ENCODE measurements at places on chromosomes 4 and X.

DNA sequence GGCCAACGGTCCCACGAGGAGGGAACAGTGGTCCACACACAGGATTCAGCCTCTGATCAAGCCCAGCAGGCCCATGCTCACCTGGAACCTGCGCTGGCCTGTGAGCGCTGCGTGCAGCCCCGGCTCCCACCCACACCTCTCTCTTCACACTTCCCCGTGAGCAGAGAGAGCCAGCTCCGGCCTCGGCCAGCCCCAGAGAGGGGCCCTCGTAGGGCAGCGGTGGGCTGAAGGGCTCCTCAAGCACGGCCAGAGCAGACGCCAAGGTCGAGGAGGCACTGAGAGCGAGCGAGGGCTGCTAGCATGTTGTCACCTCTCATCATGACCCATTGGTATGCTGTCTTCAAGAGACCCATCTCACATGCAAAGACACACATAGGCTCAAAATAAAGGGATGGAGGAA lies 83.0 kb upstream of the FMR1 start:
- DNase-seq = no peak

DNA sequence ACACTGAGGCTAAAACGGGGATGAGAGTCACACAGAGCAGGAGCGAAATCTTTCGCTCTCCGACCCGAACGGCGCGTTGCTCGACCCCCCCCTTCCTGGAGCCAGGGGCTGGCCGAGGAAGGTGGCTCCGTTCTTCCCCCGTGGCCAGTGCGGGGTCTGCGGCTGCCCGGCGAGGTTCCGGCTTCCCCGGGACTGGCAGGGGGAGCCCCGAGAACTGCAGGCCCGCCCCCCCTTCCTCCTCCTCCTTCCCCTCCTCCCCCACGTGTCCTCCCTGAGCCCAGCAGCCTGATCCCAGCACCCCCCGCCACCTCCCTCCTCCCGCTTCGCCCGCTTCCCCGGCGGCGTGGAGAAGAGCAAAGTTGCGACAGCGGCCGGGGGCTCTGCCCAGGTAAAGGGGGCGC lies 2.4 kb upstream of the BCORL1 start:
- no peak for DNase-seq

- DNase-seq = no peak
Observed at GRCh38 chr4:26281881-26282280, 38.9 kb upstream of the RBPJ start.

DNA sequence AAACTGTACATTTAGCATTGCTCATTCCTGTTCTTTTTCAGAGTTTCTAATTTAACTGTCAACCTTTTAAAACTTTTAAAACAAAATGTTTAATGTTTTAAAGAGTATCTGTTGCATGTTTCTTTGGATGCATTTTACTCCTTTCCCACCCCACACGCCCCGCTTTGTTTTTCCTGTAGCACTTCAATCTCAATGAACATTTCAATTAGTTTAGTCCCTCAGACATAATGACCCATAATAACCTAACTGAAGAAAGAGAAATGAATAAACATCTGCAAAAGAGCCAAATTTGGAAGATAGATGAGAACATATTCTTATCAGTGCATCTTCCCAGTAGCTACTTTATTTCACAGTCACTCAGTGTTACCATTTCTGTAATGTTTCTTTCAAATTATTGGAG lies 7.5 kb downstream of the PCDH10 start:
- peak; percentile 0 for DNase-seq

- no peak for DNase-seq
Observed at GRCh38 chr4:5478697-5479096, 229.7 kb downstream of the EVC2 start.

DNA sequence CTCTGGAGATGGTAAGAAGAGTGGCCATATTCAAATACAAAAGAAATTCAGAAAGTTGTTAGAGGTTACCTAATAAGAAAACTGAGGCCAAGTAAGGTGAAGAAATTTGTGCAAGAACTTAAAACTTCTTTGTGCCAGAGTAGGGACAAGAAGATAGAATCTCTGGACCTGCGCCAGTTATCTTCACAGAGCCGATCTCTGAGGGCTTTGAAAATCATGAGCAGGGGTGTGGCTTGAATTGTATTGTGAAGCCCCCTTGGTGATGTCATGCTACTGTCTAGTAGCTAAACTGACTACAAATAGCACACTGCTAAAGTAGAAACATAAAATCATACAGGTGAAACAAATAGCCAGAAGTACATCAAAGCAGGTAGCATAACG lies 184.6 kb downstream of the UGT8 start:
- DNase-seq = peak; percentile 11

DNA sequence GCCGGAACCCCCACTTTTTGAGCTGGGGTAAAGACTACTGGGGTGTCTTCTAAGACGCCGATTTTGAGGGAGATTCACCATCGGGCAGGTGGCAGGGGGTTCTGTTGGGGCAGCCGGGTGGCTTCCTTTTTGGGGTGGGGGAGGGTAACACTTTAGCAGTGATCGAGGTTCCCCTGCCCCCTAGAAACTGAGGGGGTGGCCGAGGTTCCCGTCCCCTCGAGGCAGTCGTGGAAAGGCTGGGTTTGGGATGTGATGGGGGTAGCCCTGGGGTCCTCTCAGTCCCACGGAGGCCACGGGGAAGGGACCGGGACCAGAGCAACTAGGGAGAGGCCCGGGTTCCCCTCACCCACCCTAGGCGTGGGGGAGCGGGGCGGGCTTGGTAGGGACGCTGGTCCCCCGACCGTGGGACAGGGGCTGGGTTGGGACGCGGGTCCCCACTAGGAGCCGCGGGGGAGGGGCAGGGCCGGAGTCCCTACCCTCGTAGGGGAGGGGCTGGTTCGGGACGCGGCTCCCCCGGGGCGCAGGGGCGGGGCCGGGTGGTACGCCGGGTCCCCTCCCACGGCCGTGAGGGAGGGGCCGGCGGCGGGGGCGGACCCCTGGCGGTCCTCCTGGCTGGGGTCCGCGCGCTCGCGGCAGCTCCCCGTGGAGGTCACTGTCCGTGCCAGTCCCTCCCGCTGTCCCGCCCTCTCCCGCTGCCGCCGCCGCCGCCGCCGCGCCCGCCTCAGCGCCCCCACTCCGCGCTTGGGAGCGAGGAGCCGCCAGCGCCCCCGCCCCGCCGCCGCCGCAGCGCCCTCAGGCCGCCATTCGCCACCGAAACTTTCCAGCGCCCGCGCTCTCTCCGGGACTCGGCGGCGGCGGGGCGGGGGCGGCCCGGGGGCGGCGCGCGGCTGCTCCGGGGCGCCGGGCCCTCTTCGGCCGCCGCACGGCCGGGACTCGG lies at the start of gene TBL1X:
TSS of gene TBL1X (plus strand) at position 624 of the 937 bp plus-strand sequence. CDS start 188,529 bp downstream, outside the sequence.
- no peak for DNase-seq

DNA sequence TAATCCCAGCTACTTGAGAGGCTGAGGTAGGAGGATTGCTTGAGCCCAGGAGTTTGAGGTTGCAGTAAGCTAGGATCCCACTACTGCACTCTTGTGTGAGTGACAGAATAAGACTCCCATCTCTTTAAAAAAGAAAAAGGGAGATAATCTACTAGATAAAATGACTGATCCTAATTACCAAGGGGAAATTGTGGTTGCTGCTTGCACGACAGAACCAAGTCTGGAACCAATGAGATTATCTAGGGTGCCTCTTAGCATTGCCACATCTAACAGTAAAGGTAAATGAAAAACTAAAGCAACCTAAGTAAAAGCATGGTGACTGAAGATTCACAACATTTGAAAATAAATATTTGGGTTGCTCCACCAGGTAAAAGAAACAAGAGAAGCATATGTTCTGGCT lies 185.1 kb downstream of the PDHA2 start:
- no peak for DNase-seq

DNA sequence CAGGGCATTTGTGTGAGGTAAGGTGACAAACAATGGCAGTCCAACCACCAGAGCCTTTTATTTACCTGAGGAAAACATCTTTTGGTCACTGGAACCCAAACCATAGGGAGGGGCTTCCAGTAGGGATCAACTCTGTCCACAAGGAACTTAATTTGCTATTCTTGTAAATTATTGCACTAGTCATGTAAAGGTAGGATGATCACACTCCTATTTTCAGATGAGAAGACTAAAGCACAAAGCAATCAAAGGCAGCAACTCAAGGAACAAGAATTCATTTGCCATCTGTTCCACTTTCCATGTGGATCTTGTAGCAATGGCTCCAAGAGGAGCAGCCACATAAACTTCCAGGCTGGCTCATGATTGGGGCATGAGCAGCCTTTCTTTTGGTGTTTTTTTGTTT lies 35.3 kb downstream of the CD99L2 start:
- no peak for DNase-seq

GRCh38 chr4:138045036-138045435 lies 197.1 kb downstream of the SLC7A11 start:
- no peak for DNase-seq
